ENCODE measurements at places on chromosomes 4 and X.

- no peak for DNase-seq
These were observed 117.6 kb upstream of the NDST3 start for GRCh38 chr4:117916728-117917127.

DNA sequence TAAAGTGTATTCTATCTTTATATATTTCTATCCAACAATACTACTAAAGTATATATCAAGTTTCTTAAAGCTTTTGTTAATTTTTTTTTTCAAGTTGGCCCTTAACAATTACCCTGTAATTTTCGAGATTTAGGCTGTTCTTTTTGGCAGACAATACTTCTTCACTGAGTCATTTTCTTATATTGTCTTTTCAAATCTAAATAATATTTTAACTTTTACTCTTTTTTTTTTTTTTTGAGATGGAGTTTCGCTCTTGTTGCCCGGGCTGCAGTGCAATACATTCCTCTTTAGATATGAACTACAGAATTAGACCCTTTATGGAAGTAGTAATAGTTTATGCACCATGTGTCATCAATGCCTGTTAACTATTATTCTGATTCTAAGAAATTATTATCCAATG lies 120.7 kb downstream of the GLRA3 start:
- DNase-seq = no peak

- DNase-seq = no peak
These were observed 120.0 kb upstream of the ZDHHC15 start for GRCh38 chrX:75642811-75643361.

DNA sequence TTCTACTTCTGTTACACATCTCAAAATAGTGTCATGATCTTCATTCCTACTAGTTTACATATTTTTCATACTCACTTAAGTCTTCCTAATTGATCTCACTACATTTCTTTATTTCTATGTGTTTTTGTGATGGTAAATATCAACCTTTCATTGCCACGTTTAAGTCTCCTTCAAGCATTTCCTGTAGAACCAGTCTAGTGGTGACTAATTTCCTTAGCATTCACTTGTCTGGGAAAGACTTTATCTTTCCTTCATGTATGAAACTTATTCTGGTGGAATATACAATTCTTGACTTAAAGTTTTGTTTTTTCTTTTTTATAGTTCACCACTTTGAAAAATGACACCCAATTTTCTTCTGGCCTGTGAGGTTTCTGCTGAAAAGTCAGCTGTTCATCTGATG lies 181.4 kb upstream of the NEIL3 start:
- no peak for DNase-seq

DNA sequence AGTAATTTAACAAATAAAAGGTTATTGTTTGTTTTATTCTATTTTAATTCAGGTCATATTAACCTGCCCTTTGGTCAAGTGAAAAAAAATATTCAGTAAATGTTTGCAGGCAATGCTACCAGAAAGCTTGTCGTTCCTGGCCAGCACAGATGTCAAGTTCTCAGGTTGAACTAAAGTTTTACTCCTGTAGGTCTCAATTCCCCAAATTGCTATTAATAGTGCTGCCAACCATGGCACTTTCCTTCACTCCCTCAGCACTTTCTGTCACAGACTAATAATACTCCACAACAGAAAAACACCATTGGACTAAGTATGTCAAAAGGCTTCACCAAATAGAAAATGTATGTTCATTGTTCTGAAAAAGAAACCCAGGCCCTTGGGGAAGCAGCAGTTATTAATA lies 79.2 kb upstream of the C4orf54 start:
- DNase-seq = no peak

DNA sequence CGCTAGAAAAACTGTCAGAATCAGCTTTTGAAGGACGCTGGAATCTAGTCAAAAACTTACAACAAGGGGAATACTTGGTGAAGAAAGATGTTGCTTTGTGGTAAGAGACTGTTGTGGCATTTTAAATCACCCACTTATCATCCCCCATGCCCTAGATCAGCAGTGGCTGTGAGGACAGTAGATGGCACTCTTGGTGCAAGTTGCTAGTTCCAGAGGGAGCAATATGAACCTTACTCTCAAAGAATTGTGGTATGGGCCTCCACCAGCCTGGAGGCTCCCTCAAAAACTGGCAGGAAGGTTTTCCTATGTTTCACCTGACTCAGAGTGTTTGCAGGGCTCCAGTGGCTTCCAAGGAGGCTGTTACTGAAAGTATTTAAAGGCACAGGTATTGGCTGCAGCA lies 37.7 kb upstream of the SLC16A2 start:
- DNase-seq = no peak

- DNase-seq = no peak
These were observed 694.6 kb upstream of the AGA start for GRCh38 chr4:178136736-178137345.

DNA sequence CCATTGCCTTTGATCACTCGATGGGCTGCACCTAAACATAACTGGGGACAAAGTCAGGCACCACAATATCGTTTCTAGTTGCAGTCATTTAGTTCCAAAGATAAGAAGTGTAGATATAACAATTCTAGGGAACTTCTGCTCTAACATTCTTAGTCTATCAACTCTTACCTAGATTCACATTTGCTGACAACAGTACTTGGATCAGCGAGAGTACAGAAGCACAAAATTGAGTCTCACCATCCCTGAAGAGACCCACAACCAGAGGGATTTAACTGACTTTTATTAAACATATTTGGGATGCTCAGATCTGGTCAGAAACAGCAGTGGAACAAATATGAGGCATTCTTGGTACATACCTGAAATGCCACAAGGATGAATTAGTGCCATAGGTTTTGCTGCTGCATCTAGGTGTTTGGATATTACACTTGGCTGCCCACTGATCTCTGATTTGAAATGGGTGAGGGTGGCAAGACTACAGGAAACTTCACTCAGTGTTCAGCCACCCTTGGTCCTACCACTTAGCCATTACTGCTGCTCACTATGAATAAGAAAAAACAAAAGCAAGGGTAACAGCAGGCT lies 28.9 kb upstream of the HUWE1 start:
- DNase-seq = no peak

GRCh38 chr4:157964463-157964862 lies 208.4 kb downstream of the GASK1B start:
- DNase-seq = no peak

DNA sequence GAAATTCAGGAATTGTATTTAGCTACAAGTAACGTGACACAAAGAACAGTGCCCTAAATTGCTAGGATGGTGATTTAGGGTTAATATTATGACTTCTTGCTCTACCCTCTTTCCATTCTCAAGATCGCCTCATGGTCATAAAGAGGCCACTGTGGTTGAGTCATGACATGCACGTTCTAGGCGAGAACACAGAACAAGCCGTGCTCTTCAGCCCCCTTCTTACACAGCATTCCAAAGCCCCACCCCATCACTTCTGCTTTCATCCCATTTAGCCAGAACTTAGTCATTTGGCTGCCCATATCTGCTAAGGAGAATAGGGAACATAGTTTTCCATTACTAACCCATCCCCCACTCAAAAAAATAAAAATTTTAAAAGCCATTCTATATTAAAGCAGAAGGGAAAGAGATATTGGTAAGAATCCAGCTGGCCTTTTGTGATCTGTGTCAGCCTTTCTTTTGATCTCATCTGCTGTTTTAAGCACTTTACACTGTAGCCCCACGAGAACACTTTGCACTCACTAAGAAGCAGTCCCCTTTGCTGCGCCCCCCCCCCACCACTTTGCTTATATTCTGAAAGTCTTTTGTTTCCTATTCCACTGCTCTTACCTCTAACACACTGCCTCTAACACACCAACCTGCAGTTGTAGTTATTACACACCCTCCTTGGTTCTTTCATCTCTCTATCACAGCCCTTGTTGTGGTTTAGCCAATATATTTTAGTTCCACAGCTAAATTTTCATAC lies 28.4 kb downstream of the NPNT start:
- DNase-seq = no peak

DNA sequence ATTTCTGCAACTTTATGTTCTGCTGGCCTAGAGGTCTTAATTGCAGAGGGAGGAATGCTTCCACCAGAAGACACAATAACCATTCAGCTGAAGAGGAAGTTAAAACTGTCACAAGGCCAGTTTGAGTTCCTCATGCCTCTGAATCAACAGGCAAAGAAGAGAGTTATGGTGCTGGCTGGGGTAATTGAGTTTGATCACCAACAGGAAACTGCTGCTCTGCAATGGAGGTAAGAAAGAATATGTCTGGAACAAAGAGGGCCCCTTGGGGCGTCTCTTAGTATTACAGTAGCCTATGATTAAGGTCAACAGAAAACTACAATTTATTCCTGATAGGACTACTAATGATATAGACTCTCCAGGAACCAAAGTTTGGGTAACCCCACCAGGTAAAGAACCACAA lies 744.0 kb downstream of the FSTL5 start:
- no peak for DNase-seq

DNA sequence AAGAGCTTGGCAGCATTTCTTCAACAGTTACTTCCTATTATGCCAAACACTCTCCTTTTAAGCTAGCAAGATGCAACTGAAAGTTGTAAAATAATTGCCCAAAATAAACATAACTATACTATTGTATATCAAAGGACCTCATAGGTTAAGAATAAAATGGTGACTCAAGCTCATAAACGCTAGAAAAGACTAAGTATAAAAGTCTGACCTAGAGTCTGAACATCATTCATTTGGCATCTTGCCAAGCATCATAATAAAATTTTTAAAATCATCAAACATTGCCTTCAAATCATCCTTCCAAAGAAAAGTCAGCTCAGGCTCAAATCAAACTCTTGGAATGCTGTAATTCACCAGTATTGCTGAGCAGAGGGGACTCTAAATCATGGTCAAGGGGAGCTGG lies 281.2 kb downstream of the QDPR start:
- no peak for DNase-seq

- no peak for DNase-seq
These were observed 2.4 kb downstream of the MGST2 start for GRCh38 chr4:139668036-139668435.

DNA sequence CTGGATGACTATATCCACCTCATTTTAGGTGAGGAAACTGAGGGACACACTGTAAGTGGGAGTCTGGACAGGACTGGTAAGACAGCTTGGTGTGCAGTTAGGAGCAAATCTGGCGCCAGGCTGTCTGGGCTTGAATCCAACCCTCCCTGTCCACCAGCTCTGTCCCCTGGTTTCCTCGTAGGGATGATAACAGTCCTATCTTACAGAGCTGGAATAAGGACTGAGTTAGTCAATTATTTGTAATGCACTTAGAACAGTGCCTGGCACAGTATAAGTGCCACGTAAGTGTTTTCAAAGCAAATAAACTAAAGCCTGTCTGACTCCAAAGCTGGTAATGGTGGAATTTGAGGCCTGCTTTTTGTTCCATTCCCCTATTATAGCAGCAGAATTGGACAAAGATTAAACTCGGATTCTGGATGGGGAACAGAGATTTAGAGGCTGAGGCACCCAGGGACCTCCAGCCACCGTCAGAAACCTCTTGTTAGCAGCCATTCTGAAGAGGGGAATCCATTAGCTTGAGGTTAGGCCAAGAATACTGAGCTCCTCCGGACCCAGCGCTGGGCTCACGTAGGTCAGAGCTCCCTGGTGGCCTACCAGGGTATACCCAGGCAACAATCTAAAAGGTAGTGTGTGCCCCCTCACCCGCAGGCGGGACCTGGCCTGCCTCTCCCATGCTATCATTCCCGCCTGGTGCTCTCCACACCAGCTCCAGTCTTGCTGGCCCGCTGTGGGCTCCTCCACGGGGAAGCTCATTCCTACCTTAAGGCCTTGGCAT lies 102.1 kb downstream of the UCHL1 start:
- DNase-seq = peak; percentile 48

DNA sequence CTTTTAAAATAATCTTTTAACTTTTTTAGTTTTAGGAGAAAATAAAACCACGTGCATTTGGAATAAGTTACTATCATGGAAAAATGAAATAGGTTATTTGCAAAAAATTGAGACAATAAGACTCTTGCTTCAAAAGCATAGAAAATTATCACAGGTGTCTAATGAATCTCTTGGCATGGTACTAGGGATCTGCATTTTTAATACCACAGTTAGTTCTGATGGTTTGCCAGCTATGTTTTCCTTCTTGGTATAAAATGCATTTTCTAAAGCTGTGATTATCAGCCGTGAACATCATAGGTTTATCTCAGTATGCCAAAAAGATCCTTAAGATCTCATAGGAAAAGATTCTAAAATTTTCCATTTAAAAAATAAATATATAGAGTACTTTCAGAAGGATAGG lies 83.9 kb downstream of the RASL11B start:
- no peak for DNase-seq

DNA sequence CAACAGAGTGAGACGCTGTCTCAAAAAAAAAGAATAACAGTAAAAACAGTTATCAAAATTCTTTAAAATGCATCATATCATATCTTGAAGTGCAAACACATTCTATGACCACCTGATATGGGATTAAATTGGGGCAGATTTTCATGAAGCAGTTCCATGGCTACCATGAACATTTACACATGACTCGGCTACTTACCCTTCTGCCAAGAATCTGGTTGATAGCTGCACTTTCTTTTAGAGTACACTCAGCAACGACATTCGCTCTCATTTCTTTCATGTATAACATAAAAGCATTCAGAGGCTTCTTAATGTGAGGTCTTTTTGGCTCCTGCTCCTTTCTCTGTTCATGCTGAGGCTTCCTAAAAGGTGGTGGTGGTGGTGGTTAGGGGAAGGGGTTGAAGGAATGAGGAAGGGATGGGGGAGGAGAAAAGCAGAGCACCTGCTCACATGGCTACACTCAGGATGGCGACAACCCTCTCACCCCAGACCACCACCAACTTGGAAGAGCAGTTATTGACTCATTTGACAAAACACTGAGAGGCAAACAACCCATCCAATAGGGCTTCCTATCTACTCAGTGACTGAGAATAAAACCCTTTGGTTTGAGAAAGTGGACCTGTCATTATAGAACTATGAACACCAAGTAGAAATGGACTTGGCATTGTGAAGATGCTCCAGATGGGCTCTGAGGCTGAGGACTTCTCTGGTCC lies 88.5 kb downstream of the HADH start:
- no peak for DNase-seq

DNA sequence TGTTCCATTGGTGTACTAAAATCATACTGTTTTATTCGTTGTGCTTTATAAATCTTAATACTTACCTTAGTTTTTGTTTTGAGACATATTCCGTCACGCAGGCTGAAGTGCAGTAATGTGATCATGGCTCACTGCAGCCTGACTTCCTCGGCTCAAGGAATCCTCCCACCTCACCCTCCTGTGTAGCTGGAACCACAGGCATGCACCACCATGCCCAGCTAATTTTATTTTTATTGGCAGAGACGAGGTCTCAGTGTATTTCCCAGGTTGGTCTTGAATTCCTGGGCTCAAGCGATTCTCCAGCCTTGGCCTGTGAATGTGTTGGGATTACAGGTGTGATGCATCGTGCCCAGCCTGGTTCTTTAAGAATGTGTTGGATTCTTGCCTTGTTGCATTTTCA lies 24.4 kb upstream of the DCK start:
- no peak for DNase-seq

DNA sequence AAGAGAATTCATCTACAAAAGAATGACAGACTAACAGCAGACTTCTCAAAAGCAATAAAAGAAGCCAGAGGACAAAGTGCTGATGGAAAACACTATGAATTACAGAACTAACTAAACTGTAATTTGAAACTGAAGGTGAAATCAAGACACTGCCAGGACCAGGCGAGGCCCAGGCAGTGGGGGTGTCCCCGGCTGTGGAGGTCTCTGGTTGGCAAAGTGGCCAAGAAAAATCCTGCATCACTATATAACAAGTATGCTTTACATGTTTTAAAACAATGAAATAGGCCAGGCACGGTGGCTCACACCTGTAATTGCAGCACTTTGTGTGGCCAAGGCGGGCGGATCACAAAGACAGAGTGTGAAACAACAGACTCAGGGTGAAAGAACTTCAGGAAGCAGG lies 32.9 kb downstream of the CHM start:
- DNase-seq = no peak

GRCh38 chrX:154517101-154517781 lies 1.2 kb upstream of the FAM3A start:
- DNase-seq = no peak

- DNase-seq = no peak
These were observed 255.8 kb downstream of the COL25A1 start for GRCh38 chr4:109046471-109047201.
